ENCODE measurements at places on chromosomes 4 and X. TPM values are rescaled to one million over a fixed set of nuclear protein-coding genes. Genes with fewer than 3 reads are reported as not detected.

ODAM gene
- not detected for total RNA-seq

PAGE1 gene
- total RNA-seq = not detected

ZCCHC18 gene
- total RNA-seq = 2.3 TPM

KIF4A gene
- total RNA-seq = 5.1 TPM

NLGN3 gene
- 1.9 TPM for total RNA-seq
